Osteocyte (in vitro differentiated cells): ENCODE measurements at places on chromosomes 1 and 21. TPM values are rescaled to one million over a fixed set of nuclear protein-coding genes. Genes with fewer than 3 reads are reported as not detected.

DNA sequence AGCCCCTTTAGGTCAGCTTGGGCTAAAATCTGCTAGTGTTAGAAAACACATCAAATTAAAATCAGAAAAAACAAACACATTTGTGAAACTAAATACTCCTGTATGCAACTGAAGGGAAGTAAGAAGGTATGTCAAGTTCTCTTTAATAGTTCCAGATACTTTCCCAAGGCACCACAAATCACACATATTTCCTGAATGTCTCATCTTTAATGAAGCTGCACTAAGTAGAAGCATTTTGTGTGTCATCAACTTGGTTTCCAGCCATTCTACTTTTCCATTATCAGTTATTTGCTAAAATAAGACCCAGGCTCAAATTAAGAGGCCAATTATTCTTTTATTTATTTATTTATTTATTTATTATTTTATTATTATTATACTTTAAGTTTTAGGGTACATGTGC lies 34.7 kb downstream of the CRB1 start:
- no peak for DNase-seq

- no peak for DNase-seq
Measured at GRCh38 chr1:61636376-61636775, 88.6 kb downstream of the TM2D1 start.

DNA sequence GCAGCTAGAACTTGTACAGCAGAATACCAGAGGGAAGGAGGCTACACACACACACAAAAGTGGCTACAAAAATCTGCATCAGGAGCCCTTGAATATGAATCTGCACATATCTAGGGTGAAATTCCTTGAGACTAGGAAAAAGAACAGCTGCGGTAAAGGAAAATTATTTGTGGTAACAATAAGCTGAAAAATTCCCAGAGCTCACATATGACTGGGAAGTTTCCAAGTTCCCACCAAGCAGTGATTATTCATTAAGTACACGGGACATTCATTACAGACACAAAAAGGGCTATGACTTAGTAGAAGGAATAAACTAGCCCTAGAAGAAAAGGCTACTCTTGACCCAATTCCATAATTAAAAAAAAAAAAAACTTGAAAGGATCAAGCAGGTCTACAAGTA lies 149.5 kb upstream of the BACE2 start:
- no peak for DNase-seq

GRCh38 chr1:32040711-32041110 lies 27.0 kb downstream of the KHDRBS1 start:
- no peak for DNase-seq

Gene GBP4
- not detected in 2 replicates for total RNA-seq
